ENCODE measurements at places on chromosomes 7 and 10. TPM values are rescaled to one million over a fixed set of nuclear protein-coding genes. Genes with fewer than 3 reads are reported as not detected.

Gene STEAP1B
- 0.18 TPM for total RNA-seq

Gene SYT15
- total RNA-seq, result 1.5 TPM

Gene ACTR3C
- 7.0 TPM for total RNA-seq

Gene MAGI2
- 0.05 TPM for total RNA-seq

Gene MKX
- not detected for total RNA-seq

Gene ADAM8
- total RNA-seq, result 21.8 TPM
